ENCODE measurements at places on chromosomes 6 and 20. TPM values are rescaled to one million over a fixed set of nuclear protein-coding genes. Genes with fewer than 3 reads are reported as not detected.

DNA sequence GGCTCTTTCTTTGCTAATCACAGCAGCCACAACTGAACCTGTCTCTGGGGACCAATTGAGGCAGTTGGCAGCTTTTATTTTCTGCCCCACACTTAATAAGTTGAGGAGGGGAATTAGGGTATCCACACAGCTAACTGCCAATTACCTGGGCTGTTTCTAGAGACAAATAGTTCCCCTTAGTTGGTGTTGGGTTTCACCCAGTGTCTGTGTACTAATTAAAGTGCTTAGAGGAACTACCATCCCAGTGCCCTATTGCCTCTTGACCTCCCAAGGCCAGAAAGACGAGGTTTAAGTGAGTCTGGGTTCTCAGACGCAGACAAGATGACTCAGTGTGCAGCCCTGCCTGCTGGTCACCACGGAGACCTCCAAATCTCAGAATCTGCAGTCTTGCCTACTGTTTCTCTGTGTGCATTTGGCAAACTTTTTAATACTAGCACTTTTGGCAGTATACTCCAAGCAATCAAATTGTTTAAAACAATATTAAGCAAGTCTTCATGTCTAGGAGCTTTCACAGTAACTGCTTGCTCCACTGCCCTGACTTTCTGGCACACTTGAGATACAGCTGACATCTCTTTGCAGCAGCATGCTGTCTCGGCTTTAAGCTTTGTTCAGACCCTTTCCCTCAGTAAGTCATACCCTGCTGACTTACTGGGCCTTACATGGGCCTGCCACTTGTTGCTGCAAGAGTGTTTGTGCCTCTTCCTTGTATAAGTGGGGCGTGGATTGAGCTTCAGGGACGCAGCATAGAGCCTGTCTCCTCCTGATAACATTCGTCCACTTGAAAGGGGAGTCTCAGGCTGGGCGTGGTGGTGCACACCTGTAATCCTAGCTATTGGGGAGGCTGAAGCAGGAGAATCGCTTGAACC is 31.9 kb downstream of the STK35 start:
- no peak overlapping the region for H3K27ac ChIP-seq
- H3K4me3 ChIP-seq = no peak overlapping the region
- no peaks in the 10 kb centered on the region for H3K4me1 ChIP-seq
- H3K36me3 ChIP-seq = no peaks in the 10 kb centered on the region
- H3K27me3 ChIP-seq = no peaks in the 10 kb centered on the region

DNA sequence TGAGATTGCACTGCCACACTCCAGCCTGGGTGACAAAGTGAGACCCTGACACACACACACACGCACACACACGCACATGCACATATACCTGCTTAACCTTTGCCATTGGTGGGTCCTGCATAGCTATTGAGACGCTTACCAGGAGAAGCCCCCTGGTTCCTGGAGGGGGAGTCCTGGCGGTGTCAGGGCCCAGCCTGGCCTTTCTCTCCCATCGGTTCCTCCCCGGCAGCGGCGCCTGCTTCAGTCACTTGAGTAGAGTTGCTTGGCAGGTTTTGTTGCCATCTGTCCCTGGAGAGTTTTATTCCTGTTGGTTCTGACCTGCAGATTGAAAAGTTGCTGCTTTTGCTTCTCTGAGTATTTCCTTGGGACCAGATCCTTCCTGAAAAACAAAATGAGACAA is 20.6 kb upstream of the FAM209A start:
- no peak for DNase-seq
- no peak overlapping the region for H3K4me3 ChIP-seq
- H3K27me3 ChIP-seq = no peaks in the 10 kb centered on the region
- no peak overlapping the region for H3K27ac ChIP-seq
- H3K4me1 ChIP-seq = no peaks in the 10 kb centered on the region

DNA sequence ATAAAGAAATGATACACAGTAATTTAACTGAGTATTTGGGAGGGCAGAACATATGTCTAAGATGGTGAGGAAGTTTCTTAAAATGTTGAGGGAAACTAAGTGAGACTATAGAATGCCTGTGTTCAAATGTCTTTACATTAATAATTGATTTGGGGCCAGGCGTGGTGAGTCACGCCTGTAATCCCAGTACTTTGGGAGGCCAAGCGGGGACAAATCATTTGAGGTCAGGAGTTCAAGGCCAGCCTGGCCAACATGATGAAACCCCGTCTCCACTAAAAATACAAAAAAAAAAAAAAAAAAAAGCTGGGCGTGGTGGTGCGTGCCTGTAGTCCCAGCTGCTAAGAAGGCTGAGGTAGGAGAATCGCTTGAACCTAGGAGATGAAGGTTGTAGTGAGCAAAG is 66.7 kb downstream of the THEMIS start:
- no peaks in the 10 kb centered on the region for H3K36me3 ChIP-seq
- H3K27ac ChIP-seq = no peak overlapping the region
- H3K4me3 ChIP-seq = no peak overlapping the region
- no peak for DNase-seq

Gene DST
- total RNA-seq = 578 TPM

DNA sequence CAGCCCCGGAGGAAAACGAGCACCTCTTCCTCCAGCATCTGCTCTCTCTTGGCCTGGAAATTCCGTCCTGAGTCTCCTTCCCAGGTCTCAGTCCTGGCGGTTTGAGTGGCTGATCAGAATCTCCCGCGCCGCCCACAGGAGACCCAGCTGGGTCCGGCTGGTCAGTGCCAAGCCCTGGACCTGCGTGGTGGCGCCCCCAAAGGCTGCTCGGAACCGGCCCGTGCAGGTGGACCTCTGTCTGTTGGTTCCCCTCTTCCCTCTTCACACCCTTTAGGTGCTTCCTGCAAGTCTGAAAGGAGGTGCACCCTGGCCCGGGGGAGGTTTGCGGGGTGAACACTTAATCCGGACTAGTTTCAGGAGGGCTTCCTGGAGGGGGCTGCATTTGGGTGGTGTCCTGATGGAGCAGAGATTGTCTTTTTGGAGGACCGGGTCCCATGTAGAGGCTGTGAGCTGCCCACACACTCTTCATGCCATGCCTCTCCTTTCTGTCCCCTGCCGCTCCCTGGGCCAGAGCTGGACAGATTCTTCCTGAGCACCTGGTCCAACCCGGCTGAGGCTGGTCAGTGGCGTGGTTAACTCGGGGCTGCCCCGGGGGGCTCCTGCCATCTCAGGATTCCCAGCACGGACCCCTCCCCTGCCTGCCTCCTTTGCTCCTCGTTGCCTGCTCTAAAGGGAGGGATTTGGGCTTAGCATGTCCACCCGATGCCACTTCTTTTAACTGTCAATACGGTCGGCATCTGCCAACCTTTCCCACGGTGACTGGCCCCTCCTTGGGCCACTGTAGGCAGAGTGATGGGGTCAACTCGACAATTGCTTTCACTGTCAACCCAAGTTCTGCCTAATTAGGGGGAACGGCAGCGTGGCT is 16.5 kb upstream of the BHLHE23 start:
- no peaks in the 10 kb centered on the region for H3K4me1 ChIP-seq
- H3K27ac ChIP-seq = no peak overlapping the region
- H3K4me3 ChIP-seq = no peak overlapping the region
- H3K36me3 ChIP-seq = no peaks in the 10 kb centered on the region
- H3K27me3 ChIP-seq = no peaks in the 10 kb centered on the region
- peak; percentile 30 for DNase-seq

DNA sequence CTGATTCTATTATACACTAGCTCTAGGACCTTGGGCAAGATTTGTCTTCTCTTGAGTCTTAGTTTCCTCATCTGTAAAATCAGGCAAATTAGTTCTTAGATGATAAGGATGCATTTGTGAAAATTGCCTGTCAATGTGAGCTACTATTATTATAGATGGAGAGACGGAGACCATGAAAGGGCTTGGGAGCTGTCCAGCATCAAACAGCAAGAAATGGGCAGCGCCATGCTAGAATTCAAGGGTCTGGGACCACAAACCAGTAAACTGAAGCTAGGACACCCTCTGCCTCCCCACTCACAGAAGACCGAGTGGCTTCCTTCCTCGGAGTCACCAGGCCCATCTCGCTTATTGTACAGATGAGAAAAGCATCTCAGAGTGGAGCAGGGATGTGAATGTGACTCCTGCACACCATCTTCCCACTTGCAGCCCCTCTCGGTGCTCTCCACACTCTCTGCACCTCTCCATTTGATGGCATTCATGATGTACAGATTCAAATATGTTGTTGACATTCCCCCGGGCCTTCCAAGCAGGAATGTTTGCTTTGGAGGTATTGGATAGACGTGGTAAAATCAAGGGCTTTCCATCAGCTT is 24.1 kb upstream of the BPIFA3 start:
- H3K36me3 ChIP-seq = no peaks in the 10 kb centered on the region
- no peak overlapping the region for H3K4me3 ChIP-seq
- no peaks in the 10 kb centered on the region for H3K27me3 ChIP-seq

- no peaks in the 10 kb centered on the region for H3K36me3 ChIP-seq
- no peak overlapping the region for H3K4me3 ChIP-seq
- H3K27ac ChIP-seq = no peak overlapping the region
- H3K4me1 ChIP-seq = no peaks in the 10 kb centered on the region
- no peaks in the 10 kb centered on the region for H3K27me3 ChIP-seq
These were observed 22.5 kb upstream of the SGK1 start for GRCh38 chr6:134340179-134340975.

GRCh38 chr20:58709013-58709702 is 16.6 kb downstream of the NPEPL1 start:
- no peak overlapping the region for H3K4me3 ChIP-seq
- no peaks in the 10 kb centered on the region for H3K36me3 ChIP-seq
- no peak overlapping the region for H3K27ac ChIP-seq
- H3K27me3 ChIP-seq = no peaks in the 10 kb centered on the region
- DNase-seq = no peak

Gene GABRR1
- total RNA-seq = 1.8 TPM

GRCh38 chr6:148677594-148678476 is 69.0 kb upstream of the UST start:
- no peak overlapping the region for H3K4me3 ChIP-seq
- no peaks in the 10 kb centered on the region for H3K27me3 ChIP-seq
- no peaks in the 10 kb centered on the region for H3K36me3 ChIP-seq

DNA sequence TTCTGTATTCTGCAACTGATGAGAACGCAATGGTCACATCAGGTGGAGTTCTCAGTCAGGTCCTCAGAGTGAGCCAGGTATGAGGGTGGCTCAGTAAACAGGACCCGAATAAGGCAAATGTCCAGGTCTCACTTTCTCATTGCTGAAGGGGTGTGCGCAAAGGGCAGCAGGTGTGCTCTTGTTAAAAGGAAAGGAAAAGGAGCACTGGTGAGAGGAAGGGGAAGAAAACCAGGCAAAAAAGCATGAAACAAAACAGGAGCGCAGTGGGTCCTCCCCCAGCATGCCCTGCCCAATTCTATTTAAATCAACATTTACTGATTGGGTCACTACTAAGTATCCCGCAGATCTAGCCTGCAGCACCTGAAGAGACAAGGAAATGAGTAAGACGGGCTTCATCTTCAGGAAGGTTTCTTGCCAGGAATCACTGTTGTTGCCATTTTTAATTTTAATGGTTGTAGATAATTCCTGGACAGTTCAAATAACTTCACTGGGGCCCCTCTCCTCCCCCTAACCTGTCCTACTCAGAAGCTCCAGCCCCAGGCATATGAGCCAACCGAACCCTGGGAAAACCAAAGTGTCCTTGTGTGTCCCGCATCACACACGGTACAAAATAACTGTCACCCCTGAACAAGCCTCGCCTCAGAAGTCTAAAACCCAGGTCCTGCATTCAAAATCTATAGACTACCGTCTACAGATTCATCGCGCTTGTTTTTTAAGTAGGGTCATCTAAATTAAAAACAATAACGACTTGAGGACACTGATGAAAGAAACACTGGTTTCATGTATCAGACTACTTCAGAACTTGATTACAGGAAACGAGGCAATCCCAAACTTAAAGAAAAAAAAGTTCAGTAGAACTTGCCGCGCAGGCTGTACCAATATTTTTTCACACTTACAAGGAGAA is 980 bp downstream of the MBOAT1 start:
- no peak for DNase-seq
- H3K4me3 ChIP-seq = peak overlapping the region; percentile 40
- no peaks in the 10 kb centered on the region for H3K27me3 ChIP-seq

GRCh38 chr6:112017169-112017568 is 36.7 kb upstream of the CCN6 start:
- no peak overlapping the region for H3K4me3 ChIP-seq
- H3K27ac ChIP-seq = no peak overlapping the region
- H3K36me3 ChIP-seq = no peaks in the 10 kb centered on the region
- no peaks in the 10 kb centered on the region for H3K4me1 ChIP-seq

- no peak overlapping the region for H3K4me3 ChIP-seq
- no peaks in the 10 kb centered on the region for H3K27me3 ChIP-seq
- H3K36me3 ChIP-seq = no peaks in the 10 kb centered on the region
- no peaks in the 10 kb centered on the region for H3K4me1 ChIP-seq
These were observed 9.8 kb upstream of the DEFB129 start for GRCh38 chr20:217266-217665.

Gene MCM8
- 4.7 TPM for total RNA-seq

Gene MLN
- not detected for total RNA-seq

Gene SLC22A16
- 0.55 TPM for total RNA-seq

Gene NFATC2
- 13.0 TPM for total RNA-seq

- H3K27me3 ChIP-seq = no peaks in the 10 kb centered on the region
- no peaks in the 10 kb centered on the region for H3K4me1 ChIP-seq
- H3K27ac ChIP-seq = no peak overlapping the region
- H3K36me3 ChIP-seq = no peaks in the 10 kb centered on the region
- no peak overlapping the region for H3K4me3 ChIP-seq
These were observed 3.8 kb downstream of the DEK start for GRCh38 chr6:18260448-18261106.

DNA sequence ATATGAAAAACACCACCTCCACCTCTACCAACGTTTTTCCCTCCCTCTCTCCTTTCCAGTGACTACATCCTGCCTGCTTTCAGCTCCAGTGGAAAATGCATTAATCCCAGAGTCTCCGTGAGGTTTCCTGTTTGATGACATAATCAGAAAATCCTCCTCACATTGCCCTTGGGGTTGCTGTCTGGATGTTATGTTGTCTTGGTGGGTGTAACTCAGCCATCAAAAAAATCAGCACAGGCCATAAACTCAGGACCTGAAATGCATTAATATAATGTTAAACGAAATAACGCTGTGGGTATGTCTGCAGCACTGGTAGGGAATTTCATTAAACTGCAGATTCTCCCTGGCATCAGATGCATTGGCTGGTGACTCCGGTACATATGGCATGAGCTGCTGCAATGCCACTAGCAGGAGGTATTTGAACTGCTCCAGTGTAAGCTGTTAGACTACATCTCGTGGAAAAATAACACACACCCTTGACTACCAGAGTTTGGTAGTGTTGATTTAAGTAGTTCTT is 297.8 kb downstream of the PRL start:
- no peak overlapping the region for H3K27ac ChIP-seq
- DNase-seq = no peak
- H3K27me3 ChIP-seq = no peaks in the 10 kb centered on the region

GRCh38 chr20:675453-676314 is at the start of gene SCRT2:
Gene SCRT2 (minus strand): TSS chr20:675802. CDS start chr20:675601, 201 bp downstream.
- H3K4me3 ChIP-seq = no peak within 1 kb of the TSS
- no peaks in the 10 kb centered on the region for H3K36me3 ChIP-seq
- H3K4me1 ChIP-seq = no peaks in the 10 kb centered on the region
- no peak within 1 kb of the TSS for H3K27ac ChIP-seq
- H3K27me3 ChIP-seq = no peaks in the 10 kb centered on the region

GRCh38 chr6:354631-355280 is 36.8 kb upstream of the IRF4 start:
- H3K4me1 ChIP-seq = no peaks in the 10 kb centered on the region
- H3K36me3 ChIP-seq = no peaks in the 10 kb centered on the region
- H3K27me3 ChIP-seq = no peaks in the 10 kb centered on the region
- no peak overlapping the region for H3K4me3 ChIP-seq
- DNase-seq = no peak

Gene CTAGE9
- total RNA-seq = not detected

Gene GSTA3
- not detected for total RNA-seq

- H3K4me1 ChIP-seq = no peaks in the 10 kb centered on the region
- DNase-seq = no peak
- no peak overlapping the region for H3K27ac ChIP-seq
- H3K4me3 ChIP-seq = no peak overlapping the region
These were observed 40.2 kb downstream of the SMAP1 start for GRCh38 chr6:70707893-70708292.
